IMR-90 (cell line): ENCODE measurements at places on chromosomes 16 and 17. TPM values are rescaled to one million over a fixed set of nuclear protein-coding genes. Genes with fewer than 3 reads are reported as not detected.

SYT17 gene
- not detected in 2 replicates for total RNA-seq

DNA sequence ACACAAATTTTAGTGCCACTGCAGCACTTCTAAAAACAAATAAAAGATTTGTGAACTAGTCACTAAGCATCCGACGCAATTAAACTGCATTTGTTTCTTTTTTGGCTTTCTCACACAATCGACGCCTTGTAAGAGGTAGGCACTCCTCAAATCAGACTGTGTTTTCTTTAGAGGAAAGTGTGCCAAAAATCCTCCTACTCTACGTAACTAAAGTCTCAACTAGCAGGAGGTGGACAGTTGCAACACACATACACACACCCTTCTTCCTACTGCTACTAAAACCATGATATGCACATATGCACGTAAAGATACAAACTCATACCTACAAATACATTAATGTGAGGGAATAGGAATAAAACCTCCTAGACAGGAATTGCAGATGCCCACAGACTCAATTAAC lies 844.7 kb upstream of the SOX9 start:
- no peaks in the 10 kb centered on the region for H3K4me1 ChIP-seq
- H3K27me3 ChIP-seq, result no peaks in the 10 kb centered on the region
- H3K4me3 ChIP-seq, result no peak overlapping the region
- H3K27ac ChIP-seq, result no peak overlapping the region

DNA sequence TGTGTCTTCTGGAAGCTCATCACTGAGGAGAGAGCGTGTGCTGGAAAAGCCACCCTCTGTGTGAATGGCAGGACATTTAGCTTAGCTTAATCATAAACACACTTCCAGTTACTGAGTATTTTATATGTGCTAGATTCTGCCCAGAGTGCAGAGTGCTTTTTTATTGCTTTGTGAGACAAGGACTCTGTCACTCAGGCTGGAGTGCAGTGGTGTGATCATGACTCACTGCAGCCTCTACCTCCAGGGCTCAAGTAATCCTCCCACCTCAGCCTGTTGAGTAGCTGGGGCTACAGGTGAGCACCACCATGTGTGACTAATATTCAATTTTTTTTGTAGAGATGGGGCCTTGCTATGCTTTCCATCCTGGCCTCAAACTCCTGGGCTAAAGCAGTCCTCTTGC lies 61.4 kb upstream of the IRX3 start:
- H3K27ac ChIP-seq, result no peak overlapping the region
- H3K4me3 ChIP-seq, result no peak overlapping the region
- no peak for DNase-seq
- H3K4me1 ChIP-seq, result no peaks in the 10 kb centered on the region
- no peaks in the 10 kb centered on the region for H3K36me3 ChIP-seq

GRCh38 chr17:41264599-41264998 lies 579 bp upstream of the KRTAP9-6 start:
- H3K36me3 ChIP-seq, result no peaks in the 10 kb centered on the region
- DNase-seq, result no peak
- no peaks in the 10 kb centered on the region for H3K4me1 ChIP-seq

GRCh38 chr17:30117675-30118081 lies 1.1 kb downstream of the NSRP1 start:
- H3K4me3 ChIP-seq, result peak overlapping the region; percentile 84
- DNase-seq, result peak; percentile 17
- no peaks in the 10 kb centered on the region for H3K27me3 ChIP-seq
- H3K36me3 ChIP-seq, result peaks cover 2% of the 10 kb centered on the region; the same call in 1 of the 2 replicates
